CD4-positive, alpha-beta T cell treated with Interleukin-10 for 1 hour (primary cell): ENCODE measurements at places on chromosomes 6 and 20.
A peak's percentile ranks its signal among the peaks of the same experiment; 100 is the strongest.

GRCh38 chr6:29552512-29553051, 7.0 kb downstream of the UBD start:
- DNase-seq = peak; percentile 81

DNA sequence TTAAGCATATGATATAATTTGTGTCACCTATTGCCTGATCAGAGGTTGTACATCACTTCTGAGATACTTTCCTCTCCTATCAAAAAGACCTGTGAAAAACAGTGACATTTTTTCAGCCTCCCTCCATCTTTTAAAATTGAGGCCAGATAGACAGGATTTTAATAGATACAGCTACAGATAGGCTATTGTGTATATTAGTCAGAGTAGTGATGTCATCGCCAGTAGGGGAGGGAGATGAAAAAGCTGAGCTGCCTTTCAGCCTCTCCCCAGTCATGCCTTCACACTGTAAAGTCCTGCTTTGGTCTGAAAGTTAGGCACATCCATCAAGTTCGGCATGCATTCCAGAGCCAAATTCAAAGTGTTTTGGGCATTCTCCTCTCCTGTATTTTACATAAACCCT, 7.9 kb upstream of the PABPC1L start:
- no peak for DNase-seq

- DNase-seq = no peak
Observed at GRCh38 chr20:39234520-39235095, 272.5 kb downstream of the DHX35 start.

- DNase-seq = no peak
Observed at GRCh38 chr6:95686895-95687294, 109.6 kb downstream of the MANEA start.

DNA sequence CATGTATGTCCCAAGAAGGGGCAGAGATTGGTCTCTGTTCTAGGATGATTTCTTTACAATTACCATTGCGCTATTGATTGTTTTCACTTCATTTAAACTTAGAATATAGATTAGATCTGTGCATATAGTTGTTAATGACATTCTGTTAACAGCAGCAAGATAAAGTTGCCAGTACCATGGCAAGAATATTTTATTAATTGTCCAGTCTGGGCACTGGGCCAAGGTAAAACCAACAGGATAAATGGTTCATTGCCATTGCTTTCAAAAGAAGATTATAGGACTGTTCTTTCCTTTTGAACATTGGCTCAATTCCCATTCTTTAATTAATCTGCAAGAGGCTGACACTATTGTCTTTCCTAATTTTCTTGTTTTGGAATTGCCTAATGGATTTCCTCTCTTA, 592.4 kb downstream of the RFPL4B start:
- DNase-seq = no peak

- DNase-seq = no peak
Observed at GRCh38 chr6:6331946-6332601, 11.6 kb upstream of the F13A1 start.

- peak; percentile 33 for DNase-seq
Observed at GRCh38 chr6:128259029-128259724, 261.2 kb downstream of the PTPRK start.

- DNase-seq = no peak
Observed at GRCh38 chr6:50278663-50279062, 228.9 kb upstream of the DEFB112 start.

DNA sequence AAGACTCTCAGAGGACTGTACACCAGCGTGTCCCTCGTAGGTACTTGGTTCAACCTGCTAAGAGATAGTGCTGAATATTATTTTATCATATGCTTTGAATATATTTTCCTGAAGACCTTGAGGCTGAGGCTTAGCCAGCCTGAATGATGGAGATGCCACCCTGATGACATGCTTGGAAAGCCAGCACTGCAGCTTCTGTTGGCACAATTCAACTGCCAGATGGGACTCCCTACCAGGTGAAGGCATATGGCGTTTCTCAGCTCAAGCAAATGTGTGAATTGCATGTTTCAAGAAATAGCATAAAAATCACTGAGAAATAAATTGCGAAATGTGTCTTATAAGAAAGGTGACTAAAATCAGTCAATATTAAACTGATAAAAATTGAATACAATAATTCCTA, 228.1 kb upstream of the CST7 start:
- DNase-seq = no peak

GRCh38 chr20:22908437-22908836, 126.7 kb upstream of the SSTR4 start:
- no peak for DNase-seq

DNA sequence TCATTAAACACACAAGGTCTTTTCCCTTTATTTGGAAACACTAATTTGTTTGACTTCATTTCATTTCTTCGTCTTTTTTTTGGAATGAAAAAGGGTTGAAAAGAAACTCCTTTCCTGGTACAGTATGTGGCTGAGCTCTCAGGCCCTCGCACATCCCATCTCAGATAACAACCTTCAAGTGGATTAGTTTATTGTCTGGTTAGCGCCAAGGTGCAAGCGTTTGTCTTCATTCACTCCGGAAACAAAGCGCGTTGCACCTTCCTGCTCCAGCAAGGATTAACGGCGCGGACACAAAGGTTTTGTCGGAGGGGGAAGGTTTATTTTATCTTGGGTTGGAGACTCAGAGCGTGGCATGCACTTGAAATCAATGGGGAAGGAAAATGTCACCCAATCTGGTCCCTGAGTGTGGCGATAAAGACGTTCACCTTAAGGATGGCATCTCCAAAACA, 5.3 kb upstream of the NKX2-2 start:
- no peak for DNase-seq

GRCh38 chr20:53370345-53370961, 223.2 kb downstream of the ZNF217 start:
- no peak for DNase-seq

- no peak for DNase-seq
Observed at GRCh38 chr20:62352402-62353288, 14.5 kb downstream of the LAMA5 start.

DNA sequence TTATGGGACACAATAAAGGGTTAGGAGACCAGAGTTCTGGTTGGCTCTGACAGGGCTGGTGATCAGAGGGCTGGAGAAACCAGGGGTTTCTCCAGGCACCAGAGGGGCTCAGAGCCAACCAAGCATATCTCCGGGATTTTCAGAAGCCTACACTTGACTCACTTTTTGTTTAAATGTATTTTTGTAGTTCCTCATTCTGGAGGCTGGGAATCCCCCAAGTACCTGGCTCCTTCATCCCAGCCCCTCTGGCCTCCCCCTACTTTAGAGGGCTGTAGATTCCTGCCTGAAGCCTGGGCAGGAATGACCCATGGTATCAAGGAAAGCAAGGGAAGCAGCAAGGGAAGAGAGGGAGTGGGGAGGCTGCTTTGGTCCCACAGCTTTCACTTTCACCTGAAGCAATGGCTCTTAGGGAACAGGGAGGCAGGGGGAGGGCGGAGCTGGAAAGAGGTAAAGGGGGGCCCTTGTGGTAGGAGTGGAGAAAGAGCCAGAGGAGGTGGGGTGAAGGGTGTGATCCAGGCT, 973 bp downstream of the CD40 start:
- no peak for DNase-seq

- no peak for DNase-seq
Observed at GRCh38 chr20:56859801-56860261, 230.7 kb downstream of the TFAP2C start.

DNA sequence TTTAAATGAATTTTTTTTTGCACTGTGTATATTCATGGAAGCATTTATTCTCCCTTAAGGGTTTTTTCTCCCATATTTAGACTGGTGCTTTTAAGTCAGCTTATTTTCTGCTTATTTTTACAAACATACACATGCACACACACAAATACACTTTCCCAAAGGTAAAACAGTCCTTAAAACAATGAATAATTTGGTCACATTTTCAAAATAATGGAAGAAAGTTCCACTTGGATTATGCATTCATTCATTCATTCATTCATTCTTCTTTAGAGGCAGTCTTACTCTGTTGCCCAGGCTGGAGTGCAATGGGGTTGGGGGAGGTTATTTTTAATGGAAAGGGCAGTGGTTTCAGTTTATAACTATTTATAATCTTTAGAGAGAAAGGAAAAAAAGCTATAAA, 69.8 kb downstream of the STXBP5 start:
- no peak for DNase-seq

DNA sequence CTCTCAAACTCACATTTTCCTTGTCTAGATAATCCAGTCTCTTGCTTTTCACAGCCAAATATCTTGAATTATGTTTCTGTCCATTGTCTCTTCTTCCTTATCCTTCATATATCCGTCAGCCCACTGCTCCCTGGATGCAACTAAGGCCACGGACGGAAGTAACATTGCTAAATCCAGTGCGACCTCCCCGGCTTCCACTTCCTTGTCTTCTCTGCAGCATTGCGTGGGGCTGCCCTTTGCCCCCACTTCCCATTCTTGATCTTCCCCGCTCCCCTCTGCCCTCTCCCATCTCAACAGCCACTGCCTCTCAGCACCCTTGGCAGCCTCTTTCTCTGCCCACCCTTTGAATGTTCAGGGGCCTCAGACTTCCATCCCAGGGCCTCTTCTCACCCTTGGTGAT, 190.4 kb upstream of the UST start:
- no peak for DNase-seq

DNA sequence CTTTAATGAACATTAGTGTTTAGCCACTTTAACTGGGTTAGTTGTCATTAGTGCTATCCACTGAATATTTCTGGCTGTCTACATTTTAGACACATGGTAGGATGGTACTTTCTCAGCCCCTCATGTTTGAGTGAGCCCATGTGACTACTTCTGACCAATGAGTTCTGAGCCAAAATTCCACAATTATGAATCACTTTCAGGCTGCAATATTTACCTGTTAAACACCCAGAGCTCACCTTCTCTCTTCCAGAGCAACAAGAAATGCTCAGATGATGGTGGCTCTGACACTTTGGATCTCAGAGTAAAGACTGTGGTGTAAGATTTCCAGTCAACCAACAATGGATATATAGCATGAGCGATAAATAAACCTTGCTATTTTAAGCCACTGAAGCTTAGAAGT, 24.8 kb downstream of the SPACA1 start:
- DNase-seq = no peak

- no peak for DNase-seq
Observed at GRCh38 chr6:63458480-63459115, 113.7 kb upstream of the LOC128125822 start.

DNA sequence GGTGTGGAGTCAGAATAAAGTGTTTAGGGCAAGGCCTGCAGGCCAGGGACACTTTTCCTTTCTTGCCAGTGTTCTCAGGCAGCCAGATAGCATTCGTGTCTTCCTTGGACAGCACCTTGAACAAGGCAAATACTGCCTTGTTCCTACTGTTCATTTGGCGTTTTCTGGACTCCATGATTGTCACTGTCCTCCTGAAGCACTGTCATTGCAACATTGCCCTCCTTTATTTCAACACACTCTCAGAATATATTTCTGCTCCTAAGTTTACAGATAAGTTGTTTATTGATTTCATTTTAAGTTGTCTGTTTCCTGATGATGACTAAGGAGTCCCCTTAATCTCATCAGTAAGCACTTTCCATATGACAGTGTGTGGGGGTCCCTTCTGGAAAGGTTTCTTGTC, 15.1 kb upstream of the DEF6 start:
- DNase-seq = no peak

DNA sequence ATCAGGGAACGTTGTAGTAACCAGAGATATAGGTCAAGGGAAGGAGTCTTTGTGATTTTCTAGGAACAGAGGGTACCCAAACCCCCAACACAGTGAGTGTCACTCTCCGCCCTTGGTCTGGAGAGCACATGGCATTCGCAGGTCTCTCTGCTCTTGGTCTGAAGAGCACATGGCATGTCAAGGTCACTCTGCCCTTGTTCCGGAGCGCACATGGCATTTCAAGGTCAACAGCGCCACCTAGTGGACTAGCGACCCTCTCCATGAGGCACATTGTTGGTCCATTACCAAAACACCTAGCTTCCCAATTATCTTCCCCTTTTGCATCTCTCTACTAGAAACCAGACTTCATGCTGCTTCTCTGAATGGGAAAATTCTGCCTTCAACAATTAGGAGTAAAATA, 260.0 kb downstream of the C6orf118 start:
- no peak for DNase-seq

GRCh38 chr6:26175428-26176181, 88.4 kb downstream of the HFE start:
- DNase-seq = peak; percentile 83

GRCh38 chr20:63072231-63072791, 65.5 kb upstream of the BHLHE23 start:
- DNase-seq = no peak

DNA sequence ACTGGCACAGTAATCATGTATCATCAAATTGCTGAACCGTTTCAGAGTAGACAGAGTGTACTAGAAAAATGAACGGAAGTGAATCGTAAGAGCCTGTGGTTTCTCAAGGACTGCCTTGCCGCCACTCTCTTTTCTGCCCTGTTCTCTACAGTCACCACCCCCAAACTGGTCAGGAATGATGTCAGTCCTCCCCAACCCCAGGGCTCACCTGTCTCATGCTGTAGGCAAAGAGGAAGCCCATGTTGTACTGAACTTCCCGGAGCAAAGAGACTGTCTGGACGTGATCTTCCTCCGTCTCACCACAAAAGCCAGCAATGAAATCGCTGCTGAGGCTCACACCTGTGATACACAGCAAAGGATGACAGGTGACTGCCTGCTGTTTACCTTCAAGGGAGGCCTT, 31.0 kb downstream of the CDK5RAP1 start:
- peak; percentile 88 for DNase-seq

DNA sequence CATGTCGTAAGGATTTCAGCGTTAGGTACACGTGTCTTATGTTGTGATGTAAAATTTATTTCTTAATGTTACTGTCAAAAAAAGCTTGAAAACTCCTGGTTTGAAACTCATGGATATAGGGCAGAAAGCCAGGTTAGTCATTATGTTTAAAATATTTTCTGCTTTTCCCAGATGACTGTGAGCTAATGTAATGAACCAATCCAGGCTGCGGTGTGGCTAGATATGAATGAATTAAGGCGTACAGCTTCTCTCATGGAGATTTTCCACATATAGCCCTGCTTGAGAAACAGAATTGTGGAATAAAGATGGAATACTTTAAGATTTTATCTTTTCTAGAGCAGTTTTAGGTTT, 80.3 kb upstream of the STMND1 start:
- no peak for DNase-seq

DNA sequence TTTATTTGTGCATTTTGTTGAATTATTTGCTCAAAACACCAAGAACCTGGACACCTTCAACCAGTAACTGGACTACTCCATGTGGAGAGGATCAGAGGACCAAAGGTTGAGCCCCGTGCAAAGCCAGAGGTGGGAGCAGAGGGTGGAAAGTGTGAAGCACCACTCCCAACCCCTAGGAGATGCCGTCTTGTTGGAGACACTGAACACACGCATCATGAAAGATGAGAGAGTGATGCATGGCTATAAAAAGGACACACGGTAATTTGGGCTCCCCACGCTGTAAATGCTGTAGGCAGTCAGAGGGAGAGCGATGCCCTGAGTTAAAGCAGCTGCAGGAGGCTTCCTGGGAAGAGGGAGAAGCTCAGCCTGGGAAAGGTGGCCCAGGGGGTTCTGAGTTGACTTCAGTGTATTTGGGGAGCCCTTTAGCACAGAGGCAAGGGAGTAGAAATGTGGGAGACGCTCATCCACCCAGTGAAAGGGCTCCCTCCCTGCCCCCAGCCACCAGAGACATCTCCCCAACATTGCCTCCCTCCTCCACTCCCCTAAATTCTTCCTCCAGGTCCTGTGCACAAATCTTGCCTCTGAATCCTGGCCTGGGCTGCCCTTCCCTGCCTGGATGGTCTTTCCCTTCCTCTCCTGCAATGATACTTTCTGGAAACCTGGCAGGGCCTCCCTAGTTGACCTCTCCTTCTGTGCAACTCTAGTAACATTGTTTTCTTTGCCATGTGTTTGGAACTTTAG, 55.8 kb upstream of the IYD start:
- DNase-seq = no peak
